ENCODE measurements at places on chromosomes 11 and 22. TPM values are rescaled to one million over a fixed set of nuclear protein-coding genes. Genes with fewer than 3 reads are reported as not detected.

The MS4A8 gene
- 0.47 TPM for total RNA-seq

GRCh38 chr11:87002918-87003317 is 34.8 kb upstream of the TMEM135 start:
- DNase-seq = no peak

DNA sequence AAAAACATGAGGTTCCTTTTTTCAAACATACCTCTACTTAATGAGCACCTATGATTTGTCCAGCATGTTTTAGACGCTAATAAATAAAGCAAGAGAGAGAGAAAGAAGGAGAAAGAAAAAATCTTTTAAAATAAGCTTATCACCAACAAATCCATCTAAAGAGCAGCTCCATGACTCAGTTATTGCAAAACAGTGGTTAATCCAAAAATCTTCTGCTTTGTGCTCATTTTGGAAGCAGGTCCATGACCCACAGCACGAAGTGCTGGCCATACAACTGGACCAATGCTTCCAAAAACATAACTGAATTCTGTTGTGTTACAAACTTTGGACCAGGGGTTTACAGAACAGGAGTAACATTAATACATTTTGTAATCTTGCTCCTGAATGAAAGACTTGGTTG is 696.6 kb downstream of the KCNA4 start:
- no peak for DNase-seq

DNA sequence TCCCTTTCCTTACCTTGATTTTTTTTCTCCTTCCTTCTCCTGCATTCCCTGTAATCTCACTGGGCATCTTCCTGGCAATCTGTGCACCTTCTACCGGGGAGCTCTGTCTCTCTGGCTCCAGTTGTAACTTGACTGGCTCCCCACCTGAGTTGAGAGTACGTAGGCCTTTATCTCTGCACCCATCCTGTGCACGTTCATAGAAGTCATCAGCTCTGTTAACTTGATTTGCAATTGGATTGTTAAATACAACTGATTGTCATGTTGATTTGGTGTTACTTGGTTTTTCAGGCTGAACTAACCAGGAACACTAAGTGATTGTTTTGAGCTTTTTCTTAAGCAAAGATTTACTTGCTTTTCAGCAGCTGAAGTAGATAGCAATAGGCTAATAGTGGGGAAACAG is 11.8 kb downstream of the SWAP70 start:
- no peak for DNase-seq

Data from psoas muscle (tissue), 8 donors.